T-helper 2 cell treated with Interferon-gamma antibody and Interleukin-4, amounts not matched to agents 5 μg/mL and 100 μg/mL, for 36 hours (primary cell): ENCODE measurements at places on chromosomes 11 and 22.

- no peaks in the 10 kb centered on the region for H3K27me3 ChIP-seq
- H3K4me1 ChIP-seq, result no peaks in the 10 kb centered on the region
- H3K27ac ChIP-seq, result no peak overlapping the region
- no peaks in the 10 kb centered on the region for H3K36me3 ChIP-seq
Observed at GRCh38 chr11:89498845-89499448, 7.8 kb upstream of the NOX4 start.

- no peak for DNase-seq
- no peak overlapping the region for H3K27ac ChIP-seq
- no peak overlapping the region for H3K4me3 ChIP-seq
- no peaks in the 10 kb centered on the region for H3K27me3 ChIP-seq
- peaks cover 3% of the 10 kb centered on the region for H3K4me1 ChIP-seq
Observed at GRCh38 chr22:22556578-22556977, 2.5 kb downstream of the PRAME start.

DNA sequence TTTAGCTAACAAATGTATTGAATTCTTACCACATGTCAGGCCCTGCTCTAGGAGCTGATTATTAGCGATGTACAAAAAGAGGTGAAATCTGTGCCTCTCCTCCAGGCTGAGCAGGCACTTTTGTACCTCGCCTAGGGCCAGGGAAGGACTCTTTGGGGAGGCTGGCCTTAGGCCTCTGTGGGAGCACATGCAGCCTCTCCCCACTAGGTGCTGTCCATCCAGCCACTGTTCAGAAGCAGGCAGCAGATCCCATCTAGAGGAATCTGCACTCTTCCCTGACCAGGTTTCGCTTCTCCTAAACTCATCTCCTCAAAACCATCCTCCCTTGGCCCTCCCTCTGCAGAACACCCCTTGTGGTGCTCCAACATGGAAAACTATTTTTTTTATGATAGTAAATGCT, 51.9 kb upstream of the WT1 start:
- H3K27ac ChIP-seq, result no peak overlapping the region
- H3K36me3 ChIP-seq, result no peaks in the 10 kb centered on the region
- no peaks in the 10 kb centered on the region for H3K4me1 ChIP-seq
- no peaks in the 10 kb centered on the region for H3K27me3 ChIP-seq
- no peak overlapping the region for H3K4me3 ChIP-seq

DNA sequence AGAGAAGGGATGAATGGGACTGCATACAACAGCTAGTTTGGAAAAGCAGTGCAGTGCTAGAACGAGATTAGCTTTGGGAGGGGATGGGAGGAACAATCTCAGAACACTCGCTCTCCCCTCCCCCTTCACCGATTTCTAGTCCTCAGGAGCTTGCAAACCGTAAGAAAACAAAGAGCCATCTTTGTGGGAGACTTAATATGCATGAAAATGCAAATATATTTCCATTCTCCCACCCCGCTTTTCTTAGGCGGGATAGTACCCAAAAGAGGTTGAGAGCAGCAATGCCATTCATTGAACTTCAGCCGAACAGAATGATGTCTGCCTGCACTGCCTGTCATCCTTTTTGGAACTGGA, 1.1 kb downstream of the SPINDOC start:
- H3K4me3 ChIP-seq, result peak overlapping the region; percentile 86
- peaks cover 26% of the 10 kb centered on the region for H3K36me3 ChIP-seq
- H3K27ac ChIP-seq, result peak overlapping the region; percentile 52
- DNase-seq, result no peak
- H3K4me1 ChIP-seq, result peaks cover 21% of the 10 kb centered on the region

DNA sequence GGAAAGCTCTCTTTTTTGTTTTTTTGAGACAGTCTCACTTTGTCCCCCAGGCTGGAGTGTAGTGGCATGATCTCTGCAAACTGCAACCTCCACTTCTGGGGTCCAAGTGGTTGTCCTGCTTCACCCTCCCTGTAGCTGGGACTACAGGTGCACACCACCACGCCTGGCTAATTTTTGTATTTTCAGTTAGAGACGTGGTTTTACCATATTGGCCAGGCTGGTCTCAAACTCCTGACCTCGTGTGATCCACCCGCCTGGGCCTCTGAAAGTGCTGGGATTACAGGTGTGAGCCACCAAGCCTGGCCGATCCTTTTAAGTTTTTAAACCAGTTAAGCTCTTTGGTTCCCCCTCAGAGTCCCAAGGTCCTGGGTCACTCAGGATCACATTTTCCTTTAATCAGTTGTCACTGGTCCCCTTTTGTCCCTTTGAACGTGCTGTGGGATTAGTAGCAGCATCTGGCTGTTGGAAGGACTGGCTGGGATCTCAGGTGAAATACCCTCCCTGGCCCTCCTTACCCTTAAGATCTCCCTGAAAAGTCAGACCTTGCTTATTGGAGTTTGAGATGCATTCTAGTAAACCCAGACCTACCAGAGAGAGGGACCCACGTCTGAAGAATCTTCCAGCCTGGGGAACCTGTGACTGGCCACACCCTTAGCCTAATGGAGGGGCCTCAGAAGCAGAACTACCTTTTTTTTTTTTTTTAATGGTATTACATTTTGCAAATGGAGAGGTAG, 8.1 kb downstream of the MALAT1 start:
- H3K4me1 ChIP-seq, result peaks cover 50% of the 10 kb centered on the region
- peaks cover 2% of the 10 kb centered on the region for H3K27me3 ChIP-seq
- H3K36me3 ChIP-seq, result no peaks in the 10 kb centered on the region
- peak; percentile 45 for DNase-seq

- H3K27ac ChIP-seq, result no peak overlapping the region
- H3K27me3 ChIP-seq, result peaks cover 17% of the 10 kb centered on the region
- no peak overlapping the region for H3K4me3 ChIP-seq
- no peak for DNase-seq
- H3K36me3 ChIP-seq, result no peaks in the 10 kb centered on the region
Observed at GRCh38 chr22:44585559-44586350, 87.7 kb upstream of the RTL6 start.

- no peak overlapping the region for H3K4me3 ChIP-seq
- H3K36me3 ChIP-seq, result no peaks in the 10 kb centered on the region
Observed at GRCh38 chr11:27563201-27563600, 56.6 kb upstream of the LIN7C start.

DNA sequence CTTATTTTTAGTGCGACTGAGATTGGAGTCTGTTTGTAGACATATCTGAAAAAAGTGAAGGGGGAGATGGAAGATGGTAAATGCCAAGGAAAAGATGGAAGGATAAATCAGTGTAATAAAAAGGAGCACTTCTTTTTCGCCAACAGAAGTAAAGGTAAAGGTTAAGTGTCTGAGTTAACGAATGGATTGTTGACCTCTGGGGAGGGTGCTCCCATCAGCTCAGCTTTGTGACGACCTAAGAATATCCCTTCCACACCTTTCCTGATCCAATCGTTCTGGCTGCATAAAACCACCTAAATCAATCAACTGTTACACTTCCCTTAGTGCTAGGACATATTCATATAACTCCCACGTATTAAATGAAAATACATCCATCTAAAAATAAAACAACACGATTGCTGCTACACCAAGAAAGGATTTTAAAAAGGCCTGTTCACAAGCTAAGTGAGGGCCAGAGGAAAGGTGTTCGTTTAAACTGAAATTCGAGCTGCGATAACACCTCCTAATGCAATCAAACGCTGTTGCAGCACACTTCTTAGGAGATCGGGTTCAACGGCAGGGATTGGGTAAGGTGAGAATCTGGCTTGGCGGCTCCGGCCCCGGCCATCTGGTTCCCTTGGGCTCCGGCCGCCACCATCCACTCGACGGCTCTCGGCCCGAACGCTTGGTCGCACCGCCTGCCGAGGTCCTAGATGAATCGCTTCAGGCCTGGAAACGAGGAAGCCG, 658 bp downstream of the C11orf71 start:
- peak overlapping the region; percentile 97 for H3K27ac ChIP-seq
- peak overlapping the region; percentile 90 for H3K4me3 ChIP-seq
- no peak for DNase-seq
- no peaks in the 10 kb centered on the region for H3K27me3 ChIP-seq

GRCh38 chr11:99565333-99565732, 544.6 kb downstream of the CNTN5 start:
- no peaks in the 10 kb centered on the region for H3K4me1 ChIP-seq
- no peaks in the 10 kb centered on the region for H3K36me3 ChIP-seq
- no peaks in the 10 kb centered on the region for H3K27me3 ChIP-seq
- H3K27ac ChIP-seq, result no peak overlapping the region
- no peak for DNase-seq
- H3K4me3 ChIP-seq, result no peak overlapping the region

GRCh38 chr22:23784215-23784732, 2.5 kb upstream of the SMARCB1 start:
- H3K27me3 ChIP-seq, result no peaks in the 10 kb centered on the region
- H3K4me3 ChIP-seq, result peak overlapping the region; percentile 50
- H3K27ac ChIP-seq, result peak overlapping the region; percentile 55
- no peak for DNase-seq

DNA sequence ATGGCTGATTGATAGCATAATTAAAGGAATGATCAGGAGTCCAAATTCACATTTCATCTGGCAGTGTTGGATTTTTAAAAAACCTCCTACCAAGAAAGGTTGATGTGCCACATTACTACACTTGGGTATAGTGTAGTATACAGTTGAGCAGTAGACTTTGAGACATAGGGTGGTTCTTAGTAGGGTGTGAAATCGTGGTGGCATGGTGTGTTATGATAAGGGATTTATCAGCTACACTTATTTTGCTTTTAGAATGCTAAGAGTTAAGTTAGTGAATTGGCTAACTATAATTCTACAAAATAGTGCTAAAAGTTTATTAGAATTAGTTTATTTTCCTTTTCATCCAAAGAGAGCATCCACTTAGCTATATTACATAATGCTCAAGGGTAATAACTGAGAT, 13.1 kb downstream of the TBCEL start:
- H3K4me1 ChIP-seq, result peaks cover 17% of the 10 kb centered on the region
- H3K36me3 ChIP-seq, result peaks cover 1% of the 10 kb centered on the region

DNA sequence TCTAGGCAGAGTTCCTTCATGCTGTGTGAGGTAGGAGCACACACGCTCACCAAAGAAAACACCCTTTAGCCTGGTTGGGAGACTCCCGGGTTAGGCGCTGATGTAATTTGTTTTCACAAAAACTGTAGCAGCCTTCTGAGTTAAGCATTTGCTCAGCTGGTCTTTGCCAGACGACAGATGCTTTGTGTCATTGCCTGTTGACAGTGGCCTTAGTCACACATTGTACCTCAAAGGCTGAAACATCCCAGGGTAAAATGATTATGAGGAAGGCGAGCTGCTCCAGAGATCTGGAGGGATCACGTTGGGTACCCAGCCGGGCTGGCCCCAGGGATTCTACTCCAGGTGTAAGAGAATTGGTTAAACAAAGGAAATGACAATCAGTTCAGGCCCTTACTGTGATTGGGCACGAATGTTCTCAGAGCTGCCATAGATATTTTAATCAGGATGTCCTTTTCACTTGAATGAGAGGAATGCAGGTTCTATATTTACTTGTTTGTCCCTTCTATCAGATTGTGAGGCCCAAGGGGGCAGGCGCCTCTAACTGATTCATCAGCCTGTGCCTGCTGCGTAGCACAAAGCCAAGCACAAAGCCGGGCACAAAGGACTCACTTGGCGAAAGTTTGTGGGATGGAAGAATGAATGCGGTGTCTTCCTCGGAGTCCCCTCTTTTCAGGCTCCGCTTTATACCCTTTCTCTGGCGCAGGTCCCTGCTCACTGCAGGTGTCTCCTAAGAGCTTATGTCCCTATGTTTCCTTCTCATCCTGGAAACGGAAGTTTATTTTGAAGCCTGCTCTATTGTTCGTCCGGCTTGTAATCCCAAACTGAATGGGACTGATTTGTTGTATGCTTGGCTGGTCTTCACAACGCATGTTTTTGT, 47.1 kb downstream of the ADM start:
- no peaks in the 10 kb centered on the region for H3K4me1 ChIP-seq
- no peak overlapping the region for H3K27ac ChIP-seq
- DNase-seq, result no peak
- peaks cover 24% of the 10 kb centered on the region for H3K27me3 ChIP-seq
- no peak overlapping the region for H3K4me3 ChIP-seq
- no peaks in the 10 kb centered on the region for H3K36me3 ChIP-seq

DNA sequence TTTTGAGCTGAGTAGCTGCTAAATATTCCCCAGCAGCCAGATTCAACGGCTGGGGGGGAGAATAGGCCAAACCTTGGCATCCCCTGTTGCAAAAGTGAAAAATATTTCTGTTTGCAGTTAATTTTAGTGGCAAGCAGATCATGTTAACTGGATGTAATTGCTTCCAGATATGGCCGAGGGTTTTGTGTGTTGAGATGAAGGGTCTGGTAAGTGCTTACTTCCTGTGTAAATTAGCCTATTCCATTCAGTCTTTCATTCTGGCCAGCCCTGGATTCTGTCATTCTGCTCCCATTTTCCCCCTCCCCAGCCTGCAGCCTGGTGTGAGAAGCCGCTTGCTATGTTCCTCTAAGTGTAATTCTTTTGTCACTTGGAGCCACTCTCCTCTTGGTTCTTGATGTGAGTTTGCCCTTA, 17.4 kb downstream of the ZBTB16 start:
- H3K4me3 ChIP-seq, result peak overlapping the region; percentile 75
- H3K4me1 ChIP-seq, result peaks cover 80% of the 10 kb centered on the region
- peaks cover 36% of the 10 kb centered on the region for H3K27me3 ChIP-seq
- DNase-seq, result no peak
- peak overlapping the region; percentile 69 for H3K27ac ChIP-seq

- no peaks in the 10 kb centered on the region for H3K27me3 ChIP-seq
- no peak overlapping the region for H3K4me3 ChIP-seq
- H3K27ac ChIP-seq, result no peak overlapping the region
- peaks cover 5% of the 10 kb centered on the region for H3K4me1 ChIP-seq
- DNase-seq, result no peak
Observed at GRCh38 chr11:532986-533585, 2.3 kb downstream of the HRAS start.

DNA sequence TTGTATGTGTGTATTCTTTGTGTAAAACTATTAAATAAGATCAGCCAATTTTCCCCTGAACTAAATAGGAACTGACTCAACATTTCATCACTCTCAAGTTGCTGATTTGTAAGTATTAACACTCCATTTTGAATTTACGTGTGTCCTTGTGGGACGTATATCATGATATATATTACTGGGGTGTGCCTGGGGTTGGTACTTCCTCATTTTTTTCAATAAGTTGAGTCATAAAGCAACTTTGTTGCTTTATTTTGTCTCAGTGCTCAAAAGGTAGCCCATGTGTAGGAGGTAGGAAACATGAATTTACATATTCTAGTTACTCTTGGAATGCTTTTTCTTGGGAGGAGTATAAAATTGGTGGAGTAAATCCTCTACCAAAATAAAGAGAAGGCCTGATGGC, 193.9 kb upstream of the RAG2 start:
- H3K27me3 ChIP-seq, result peaks cover 3% of the 10 kb centered on the region
- no peaks in the 10 kb centered on the region for H3K36me3 ChIP-seq
- no peak overlapping the region for H3K27ac ChIP-seq
- no peak overlapping the region for H3K4me3 ChIP-seq
- H3K4me1 ChIP-seq, result no peaks in the 10 kb centered on the region

GRCh38 chr22:31344578-31345330, 1.4 kb downstream of the PATZ1 start:
- peaks cover 41% of the 10 kb centered on the region for H3K4me1 ChIP-seq
- peak overlapping the region; percentile 69 for H3K27ac ChIP-seq
- H3K36me3 ChIP-seq, result peaks cover 44% of the 10 kb centered on the region
- peak; percentile 22 for DNase-seq

GRCh38 chr11:92455210-92455790, 230.7 kb downstream of the FAT3 start:
- H3K36me3 ChIP-seq, result no peaks in the 10 kb centered on the region
- DNase-seq, result no peak
- no peak overlapping the region for H3K27ac ChIP-seq

GRCh38 chr11:128776069-128776423, 82.2 kb downstream of the FLI1 start:
- no peaks in the 10 kb centered on the region for H3K27me3 ChIP-seq
- H3K27ac ChIP-seq, result no peak overlapping the region
- H3K36me3 ChIP-seq, result peaks cover 63% of the 10 kb centered on the region

- DNase-seq, result no peak
- H3K27me3 ChIP-seq, result no peaks in the 10 kb centered on the region
- no peak overlapping the region for H3K4me3 ChIP-seq
- no peaks in the 10 kb centered on the region for H3K36me3 ChIP-seq
- H3K27ac ChIP-seq, result no peak overlapping the region
- no peaks in the 10 kb centered on the region for H3K4me1 ChIP-seq
Observed at GRCh38 chr11:64126796-64127195, 39.1 kb downstream of the MACROD1 start.
